ENCODE measurements at places on chromosomes 3 and 15.

- ATAC-seq = no peak
Measured at GRCh38 chr3:8485141-8485870, 16.3 kb upstream of the LMCD1 start.

GRCh38 chr3:14510838-14511622 lies 29.1 kb downstream of the GRIP2 start:
- ATAC-seq = no peak

GRCh38 chr3:194941360-194941955 lies 255.8 kb downstream of the FAM43A start:
- ATAC-seq = no peak

DNA sequence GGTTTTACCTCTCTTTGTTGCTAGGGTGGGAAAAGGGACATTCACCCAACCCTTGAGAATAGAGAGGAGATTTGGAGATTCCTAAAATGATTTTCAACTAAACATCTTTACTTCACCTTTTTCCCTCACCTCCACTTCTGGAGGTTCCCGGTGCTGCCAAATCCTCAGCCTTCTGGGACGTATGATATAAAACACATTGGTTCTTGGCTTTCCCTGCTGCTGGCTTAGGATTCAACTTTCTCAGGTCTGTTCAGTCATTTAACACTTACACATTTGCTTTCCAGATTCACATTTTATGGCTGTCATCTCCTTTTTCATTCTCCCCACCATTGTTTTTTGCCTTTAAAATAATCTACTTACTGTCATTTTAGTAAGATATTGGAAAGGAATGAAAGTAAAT lies 106.6 kb downstream of the PIK3R4 start:
- no peak for ATAC-seq

DNA sequence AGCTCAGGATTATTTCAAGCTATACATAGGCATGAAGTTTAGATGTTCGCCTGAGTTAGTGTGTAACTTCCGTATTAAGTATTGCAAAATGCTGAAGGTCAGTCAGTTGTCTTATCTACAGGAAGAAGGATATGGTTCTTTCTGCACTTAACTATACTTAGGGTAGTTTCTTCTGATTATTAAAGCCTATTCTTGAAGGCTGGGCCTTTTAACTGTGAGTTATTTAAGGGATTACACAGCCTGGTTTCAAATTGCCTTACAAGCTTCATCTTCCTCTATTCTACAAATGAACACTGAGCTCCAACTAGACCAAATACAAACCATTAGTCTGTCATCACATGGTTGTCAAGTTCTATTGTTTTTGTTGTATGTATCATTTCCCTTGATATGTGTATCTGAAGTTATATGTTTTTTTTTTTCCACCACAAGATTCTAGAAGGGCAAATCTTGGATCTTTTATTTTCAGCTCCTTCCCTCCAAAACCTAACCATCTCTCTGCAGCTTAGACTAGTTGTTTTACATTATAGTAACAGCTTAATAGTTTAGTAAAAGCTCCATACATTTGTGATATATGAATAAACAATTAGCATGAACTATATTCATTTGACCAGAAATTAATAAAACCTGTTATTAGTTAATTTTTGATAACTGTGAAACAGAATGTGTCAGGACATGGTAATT lies 272.9 kb upstream of the KCNMB2 start:
- no peak for ATAC-seq

DNA sequence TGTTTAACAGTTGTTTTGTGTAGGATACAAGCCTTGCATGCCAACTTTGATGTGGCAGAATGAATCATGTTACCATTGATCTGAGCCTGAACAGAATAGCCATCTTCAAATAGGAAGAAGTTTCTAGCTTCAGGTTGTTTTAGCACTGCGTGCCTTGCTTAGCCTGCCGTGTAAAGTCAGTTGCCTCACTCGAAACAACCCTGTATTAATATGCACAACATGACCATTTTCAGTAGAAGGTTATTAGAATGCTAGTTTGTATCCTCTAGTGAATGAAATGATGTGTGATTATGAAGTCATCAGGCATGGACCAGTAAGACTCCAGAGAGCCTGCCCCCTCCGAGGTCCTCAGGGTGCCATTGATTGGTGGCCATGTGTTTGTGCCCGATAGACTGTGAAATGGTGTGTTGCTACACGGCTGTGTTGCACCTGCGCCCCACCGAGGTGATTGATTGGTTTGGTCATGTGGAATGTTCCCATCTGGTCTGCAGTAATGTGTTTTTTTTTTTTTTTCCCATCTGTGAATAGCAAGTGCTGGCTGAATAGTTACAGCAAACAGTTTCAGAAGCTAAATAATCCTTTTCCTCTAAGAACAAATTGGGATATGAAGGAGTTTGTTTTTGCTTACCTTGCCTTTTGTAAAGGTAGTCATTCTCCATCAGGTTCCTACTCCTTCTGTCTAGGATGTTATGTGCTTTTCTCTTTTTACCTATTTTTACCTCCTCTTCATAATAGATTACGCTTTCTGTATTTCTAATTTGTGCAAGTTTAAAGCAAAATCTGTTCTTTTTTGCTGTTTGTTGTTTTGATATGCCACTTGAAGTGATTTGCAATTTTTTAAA lies 214.9 kb downstream of the TCF12 start:
- peak; percentile 66 for ATAC-seq

DNA sequence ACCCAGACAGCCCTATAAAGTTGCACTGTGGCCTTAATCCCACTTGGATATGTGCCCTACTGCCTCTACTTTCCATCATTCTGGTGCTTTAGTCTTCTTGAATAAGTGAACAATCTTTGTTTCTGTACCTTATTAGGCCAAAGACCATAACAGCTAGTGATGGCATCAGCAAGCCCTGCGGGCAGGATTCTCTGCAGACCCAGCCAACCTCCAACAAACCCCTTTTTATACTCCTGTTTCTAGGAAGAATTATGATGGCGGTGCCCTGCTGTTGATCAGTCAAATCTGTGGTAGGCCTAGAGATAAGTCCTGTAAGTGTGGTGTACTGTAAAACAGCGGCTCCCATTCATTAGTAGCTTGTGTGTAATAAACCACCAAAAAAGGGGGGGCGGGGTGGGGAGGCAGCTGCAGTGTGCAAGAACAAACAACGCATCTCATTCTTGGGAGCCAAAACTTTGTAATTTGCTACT lies 40.5 kb downstream of the SOX2 start:
- no peak for ATAC-seq

DNA sequence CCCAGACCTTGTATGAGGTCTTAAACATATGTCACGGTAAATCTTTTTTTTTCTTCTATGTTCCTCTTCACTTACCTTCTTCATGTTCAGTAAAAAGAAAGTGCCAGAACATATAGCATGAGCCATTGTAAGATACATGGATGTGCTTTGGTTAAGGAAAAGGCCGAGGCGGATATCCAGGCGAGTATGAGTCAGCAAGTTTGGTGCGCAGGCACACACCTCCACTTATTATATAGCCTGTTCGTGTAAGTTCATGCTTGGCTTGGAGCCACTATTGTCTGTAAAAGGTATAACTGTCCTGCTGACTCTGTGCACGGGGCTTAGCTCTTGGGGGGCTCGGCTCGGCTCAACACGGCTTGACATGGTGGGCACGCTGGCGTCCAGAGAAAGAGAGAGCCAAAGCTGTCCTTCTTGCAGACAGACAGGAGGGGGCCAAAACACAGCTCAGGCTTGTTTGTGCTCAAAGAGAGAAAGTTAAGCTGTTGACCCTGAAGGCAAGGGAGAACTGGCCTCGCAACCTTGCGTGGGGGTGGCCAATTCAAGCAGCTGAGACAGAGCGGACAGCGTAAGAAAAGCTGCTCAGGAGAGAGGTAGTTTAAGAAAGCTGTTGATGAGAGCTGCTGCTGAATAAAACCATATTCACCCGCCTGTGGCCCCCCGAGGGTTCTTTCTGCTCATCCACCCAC lies 251.2 kb downstream of the SLC9A9 start:
- no peak for ATAC-seq

DNA sequence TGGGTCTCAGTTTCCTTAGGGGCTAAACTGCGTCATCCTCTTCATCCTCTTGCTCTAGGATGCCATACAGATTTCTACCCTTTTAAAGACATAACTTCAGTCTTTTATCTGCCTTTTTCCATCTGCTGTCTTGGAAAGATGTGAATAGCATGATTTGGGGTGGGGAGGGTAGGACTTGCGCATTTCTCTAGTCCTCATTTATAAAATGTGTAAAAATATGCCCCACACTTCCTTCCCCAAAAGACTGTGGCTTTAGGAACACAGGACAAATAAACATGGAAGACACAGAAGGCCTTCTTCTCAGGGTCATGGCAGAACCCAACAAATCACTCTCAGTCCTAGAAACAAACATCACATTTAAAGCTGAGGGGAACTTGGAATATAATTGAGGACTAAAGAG lies 48.4 kb upstream of the BCL6 start:
- ATAC-seq = no peak

DNA sequence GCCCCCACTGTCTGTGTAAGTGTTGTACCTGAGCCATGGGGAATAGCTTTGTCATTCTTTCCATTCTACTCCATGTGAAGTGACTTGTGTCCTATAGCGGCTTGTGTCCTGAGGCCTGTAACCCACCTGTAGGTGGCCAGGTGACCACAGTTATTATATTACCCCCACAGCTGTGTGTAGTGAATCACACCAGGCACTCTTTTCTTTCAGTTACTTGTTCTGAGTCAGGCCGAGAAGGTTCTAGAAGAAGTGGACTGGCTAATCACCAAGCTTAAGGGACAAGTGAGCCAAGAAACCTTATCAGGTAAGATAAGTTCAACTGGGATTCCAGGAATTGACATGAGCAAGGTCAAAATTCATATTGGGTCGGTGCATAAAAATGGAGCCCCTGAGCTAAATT lies 29.2 kb downstream of the POLG start:
- no peak for ATAC-seq

GRCh38 chr3:155147588-155147987 lies 67.5 kb downstream of the MME start:
- ATAC-seq = no peak

GRCh38 chr15:69457304-69458280 lies 5.0 kb downstream of the RPLP1 start:
- ATAC-seq = no peak
